HTR-8/SVneo (cell line): ENCODE measurements at places on chromosomes 4 and X.

DNA sequence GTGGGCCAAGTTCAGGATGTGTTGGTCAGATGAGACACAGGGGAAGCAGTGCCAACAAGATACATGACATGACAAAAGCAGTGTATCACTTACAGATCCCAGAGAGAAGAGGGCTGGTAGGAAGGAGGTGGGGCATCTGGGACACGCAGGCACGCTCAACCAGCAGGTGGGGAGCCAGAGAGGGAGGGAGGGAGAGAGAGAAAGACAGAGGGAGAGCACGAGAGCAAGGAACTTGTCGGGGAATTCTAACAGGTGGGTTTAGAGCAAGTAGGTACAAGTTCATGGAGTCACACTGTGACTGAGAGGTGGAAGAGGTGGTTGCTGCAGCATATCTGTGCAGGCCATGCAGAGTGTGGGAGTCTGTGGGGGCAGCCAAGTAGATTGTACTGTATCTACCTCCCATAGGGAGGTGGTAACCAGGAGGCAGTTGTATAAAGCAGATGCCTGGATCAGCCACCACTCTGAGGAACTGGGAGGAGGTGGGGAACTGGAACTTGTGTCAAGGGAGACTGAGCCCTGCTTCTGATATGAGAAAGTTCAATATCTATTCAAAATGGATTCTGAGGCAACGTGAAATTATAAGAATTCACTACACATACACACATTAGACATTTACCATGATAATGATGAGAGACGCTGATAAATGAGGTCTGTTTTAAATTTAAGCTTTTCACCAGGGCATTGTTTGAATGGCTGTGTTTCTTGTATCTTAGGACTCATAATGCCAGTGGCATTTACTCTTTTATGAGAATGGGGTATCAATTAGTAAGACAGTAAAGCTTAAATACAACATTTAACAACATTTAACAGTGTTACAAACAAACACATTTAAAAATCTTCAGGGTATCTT is 43.7 kb downstream of the BBS12 start:
- no peak for DNase-seq

DNA sequence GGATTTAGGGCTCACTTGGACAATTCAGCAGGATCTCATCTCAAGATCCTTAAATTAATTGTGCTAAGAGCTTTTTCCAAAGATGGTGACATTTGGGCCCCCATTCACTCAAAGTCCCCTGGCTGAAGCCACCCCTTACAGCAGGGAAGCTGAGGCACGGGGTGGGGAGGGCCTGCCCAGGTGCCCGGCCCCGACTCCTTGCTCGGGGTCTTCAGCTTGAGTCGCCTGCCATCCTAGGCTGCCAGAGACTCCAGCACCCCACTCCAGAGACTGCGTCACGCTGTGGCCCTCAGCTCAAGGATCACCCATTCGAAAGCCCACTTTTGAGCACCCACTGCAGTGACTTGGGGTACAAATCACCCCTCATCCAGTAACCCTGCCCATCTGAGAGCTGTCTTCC is 39.2 kb upstream of the GPR78 start:
- DNase-seq: no peak

- peak; percentile 25 for DNase-seq
Observed at GRCh38 chr4:125316791-125317524, 2.2 kb downstream of the FAT4 start.

DNA sequence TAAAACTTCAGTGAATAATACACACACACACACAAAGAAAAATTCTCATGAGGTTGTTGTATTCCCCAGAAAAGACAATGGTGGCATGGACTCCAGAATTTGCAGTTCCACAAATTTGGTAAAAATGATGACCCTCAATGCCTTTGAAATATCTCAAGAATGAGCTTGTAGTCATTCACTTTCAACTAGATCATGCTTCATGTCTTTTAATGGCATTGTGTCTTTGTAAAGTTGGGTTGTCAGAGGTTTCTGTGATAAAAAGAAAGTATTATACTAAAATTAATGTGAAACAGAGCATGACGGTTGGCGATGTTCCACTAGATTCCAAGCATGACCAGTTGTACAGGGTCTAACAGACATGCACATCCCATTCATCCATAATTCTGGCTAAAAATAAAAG is 685.0 kb upstream of the FRG1 start:
- DNase-seq: no peak

- DNase-seq: no peak
Observed at GRCh38 chr4:64407000-64407399, 2.2 kb downstream of the TECRL start.

GRCh38 chrX:151543706-151544105 is 19.8 kb upstream of the PASD1 start:
- DNase-seq: no peak

DNA sequence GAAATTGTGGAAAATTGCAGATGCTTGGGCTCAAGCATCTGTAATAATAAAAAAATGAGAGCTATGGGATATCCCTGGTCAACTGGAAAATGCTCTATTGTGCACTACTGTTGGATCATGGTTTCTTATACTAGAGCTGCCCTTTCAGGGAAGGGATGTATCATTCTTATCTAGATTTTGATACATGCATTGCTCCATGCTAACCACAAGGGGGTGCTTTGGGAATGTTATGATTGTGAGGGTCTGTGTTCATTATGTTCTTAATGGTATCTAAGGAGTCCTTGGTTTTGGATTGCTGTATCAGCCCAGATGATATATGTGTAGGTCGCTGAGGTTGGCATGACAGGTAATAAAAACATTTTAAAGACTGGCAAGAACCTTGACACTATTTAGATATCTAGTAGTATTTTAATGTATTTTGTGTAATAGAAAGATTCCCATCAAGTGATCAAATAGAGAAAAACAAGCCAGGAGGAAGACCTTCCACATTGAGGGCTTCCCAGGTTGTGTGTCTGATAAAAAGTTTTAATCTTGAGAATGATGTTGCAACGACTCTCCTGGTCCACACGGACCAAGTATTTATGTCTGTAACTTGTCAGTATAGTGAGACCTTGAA is 49.2 kb upstream of the TLR2 start:
- peak; percentile 27 for DNase-seq

DNA sequence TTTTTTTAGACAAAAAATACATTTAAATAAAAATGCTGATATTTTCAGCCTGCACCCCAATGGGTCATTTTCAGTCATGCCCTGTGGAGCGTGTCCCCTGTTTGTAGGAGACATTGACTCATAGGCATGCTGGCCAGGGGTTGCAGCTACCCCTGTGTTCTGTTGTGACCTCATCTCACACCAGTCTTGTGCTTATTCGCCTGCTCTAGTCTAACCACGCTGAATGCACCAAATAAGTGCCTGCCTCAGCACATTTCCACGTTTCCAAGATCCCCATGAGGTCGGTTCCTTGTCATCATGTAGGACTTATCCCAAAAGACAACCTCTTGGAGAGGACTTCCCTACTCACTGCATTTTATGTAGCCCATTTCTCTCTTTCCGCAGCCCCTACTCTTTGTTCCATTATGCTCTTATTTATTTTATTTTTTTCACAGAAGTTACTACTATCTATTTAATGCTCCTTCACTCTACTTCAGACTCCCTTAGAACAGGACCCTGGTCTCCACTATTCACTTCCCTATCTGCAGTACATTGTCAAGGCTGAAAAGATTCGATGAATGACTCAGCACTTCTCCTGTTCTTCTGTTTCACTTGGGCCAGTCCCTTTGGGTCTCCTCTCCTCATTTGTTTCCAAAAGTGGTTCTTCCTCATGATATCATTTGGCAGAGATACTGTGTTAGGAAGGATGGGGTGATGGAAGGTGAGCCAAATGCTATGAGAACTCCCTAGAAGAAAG is 109.7 kb downstream of the MSL3 start:
- DNase-seq: no peak

DNA sequence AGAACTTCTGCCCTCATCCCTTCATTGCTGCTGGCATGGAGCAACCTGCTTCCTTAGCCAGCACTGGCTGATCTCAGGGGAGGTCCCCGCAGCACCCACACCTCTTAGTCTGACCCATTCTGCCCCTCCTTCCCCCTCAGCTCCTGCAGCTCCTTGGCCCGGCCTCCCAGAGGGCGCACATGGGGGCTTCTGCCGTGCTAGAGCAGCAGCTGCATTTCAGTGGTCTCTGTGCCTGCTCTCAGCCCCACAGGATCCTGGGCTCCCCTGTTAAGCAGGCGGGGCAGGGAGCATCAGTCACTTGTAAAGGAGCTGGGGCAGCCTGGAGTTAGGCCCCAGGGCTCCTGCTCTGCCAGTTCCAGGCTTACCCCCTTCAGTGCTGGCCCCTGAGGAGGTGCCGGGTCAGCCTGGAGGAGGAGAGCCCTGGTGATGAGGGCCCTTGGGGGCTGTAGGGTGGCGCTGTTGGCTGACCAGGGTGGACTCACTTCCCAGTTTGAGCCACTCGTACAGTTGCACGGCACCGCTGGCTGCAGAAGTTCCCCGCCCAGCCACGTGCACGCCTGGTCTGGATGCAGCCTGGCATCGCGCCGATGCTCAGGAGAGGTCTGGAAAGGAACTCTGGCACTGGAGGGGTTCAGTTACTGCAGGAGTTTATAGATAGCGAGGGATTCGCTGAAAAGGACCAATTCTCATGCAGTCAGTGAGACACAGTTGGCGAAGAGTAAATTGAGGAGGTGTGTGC is 85.1 kb upstream of the PSAPL1 start:
- no peak for DNase-seq
